T-cell (primary cell): ENCODE measurements at places on chromosomes 2 and 18. TPM values are rescaled to one million over a fixed set of nuclear protein-coding genes. Genes with fewer than 3 reads are reported as not detected.
A peak's percentile ranks its signal among the peaks of the same experiment; 100 is the strongest.

DNA sequence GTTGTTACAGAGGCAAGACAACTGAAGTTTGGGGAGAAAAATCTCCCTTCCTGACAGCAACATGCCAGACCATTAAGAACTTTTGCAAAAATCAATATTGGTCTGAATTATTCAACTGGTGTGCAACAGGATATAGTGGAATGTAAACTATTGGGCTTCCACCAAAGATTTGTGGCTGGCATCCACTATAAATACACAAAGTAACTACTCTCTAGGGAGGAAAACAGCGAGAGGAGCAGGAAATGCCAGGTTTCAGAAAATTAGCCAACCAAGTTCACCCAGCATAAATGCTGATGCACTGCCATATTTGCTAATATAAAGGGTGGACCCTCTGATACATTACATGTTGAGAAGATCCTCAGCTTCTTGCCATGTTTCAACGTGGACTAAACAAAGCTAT lies 267.6 kb upstream of the LYPD1 start:
- H3K27me3 ChIP-seq: no peaks in the 10 kb centered on the region
- no peak for DNase-seq
- no peak overlapping the region for H3K27ac ChIP-seq
- H3K4me1 ChIP-seq: no peaks in the 10 kb centered on the region
- H3K36me3 ChIP-seq: no peaks in the 10 kb centered on the region

DNA sequence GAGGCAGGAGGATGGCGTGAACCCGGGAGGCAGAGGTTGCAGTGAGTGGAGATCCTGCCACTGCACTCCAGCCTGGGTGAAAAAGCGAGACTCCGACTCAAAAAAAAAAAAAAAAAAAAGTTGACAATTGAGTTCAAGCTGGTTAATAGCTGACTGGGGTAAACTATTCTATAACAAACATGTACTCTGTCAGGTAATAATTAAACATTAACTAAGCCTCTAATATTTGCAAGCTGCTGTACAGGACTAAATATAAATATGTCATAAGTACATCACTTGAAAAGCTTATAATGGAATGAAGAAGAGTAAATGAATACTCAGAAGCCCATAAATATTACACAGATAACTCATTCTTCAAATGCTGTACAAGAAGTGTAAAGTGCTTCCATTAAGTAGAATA lies 190.4 kb upstream of the CRIM1 start:
- H3K27me3 ChIP-seq: no peaks in the 10 kb centered on the region
- DNase-seq: no peak
- no peak overlapping the region for H3K27ac ChIP-seq
- H3K4me3 ChIP-seq: no peak overlapping the region
- no peaks in the 10 kb centered on the region for H3K36me3 ChIP-seq

DNA sequence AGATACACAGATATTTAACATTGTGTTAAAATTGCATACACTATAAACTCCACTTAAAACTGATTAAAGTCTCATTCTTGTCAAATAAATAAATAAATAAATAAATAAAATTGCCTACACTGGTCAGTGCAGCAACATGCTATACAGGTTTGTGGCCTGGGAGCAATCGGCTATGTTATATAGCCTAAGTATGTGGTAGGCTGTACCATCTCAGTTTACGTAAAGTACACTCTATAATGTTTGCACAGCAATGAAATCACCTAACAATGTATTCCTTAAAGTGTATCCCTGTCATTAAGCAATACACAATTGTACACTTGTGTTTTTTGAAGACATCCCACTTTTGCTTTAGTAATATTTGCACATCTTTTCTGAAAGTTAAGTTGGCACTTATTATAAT lies 337.7 kb upstream of the SETBP1 start:
- no peaks in the 10 kb centered on the region for H3K36me3 ChIP-seq
- no peak overlapping the region for H3K27ac ChIP-seq
- H3K27me3 ChIP-seq: no peaks in the 10 kb centered on the region

RESP18 gene
- not detected for total RNA-seq

SLC19A3 gene
- not detected for total RNA-seq

DNA sequence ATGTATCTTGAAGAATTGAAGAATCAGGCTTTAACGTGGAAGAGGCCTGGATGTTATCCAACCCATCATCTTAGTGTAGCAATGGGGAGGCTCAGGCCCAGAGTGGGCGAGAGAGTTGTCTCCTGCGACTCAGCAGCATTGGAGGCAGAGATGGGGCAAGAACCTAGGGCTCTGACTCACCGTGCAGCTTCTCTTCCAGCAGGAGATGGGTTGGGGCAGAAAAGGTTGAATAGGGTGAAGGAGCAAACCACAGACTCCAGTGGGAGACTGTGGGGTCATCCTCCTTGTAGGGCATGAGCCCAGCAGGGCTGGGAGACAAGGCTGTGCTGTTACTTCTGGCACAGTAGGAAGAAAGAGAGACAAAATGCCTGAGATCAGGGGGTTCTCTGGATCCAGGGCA lies 1.4 kb downstream of the IL36RN start:
- no peak overlapping the region for H3K4me3 ChIP-seq
- no peak overlapping the region for H3K27ac ChIP-seq
- DNase-seq: no peak
- no peaks in the 10 kb centered on the region for H3K4me1 ChIP-seq
- no peaks in the 10 kb centered on the region for H3K27me3 ChIP-seq

DNA sequence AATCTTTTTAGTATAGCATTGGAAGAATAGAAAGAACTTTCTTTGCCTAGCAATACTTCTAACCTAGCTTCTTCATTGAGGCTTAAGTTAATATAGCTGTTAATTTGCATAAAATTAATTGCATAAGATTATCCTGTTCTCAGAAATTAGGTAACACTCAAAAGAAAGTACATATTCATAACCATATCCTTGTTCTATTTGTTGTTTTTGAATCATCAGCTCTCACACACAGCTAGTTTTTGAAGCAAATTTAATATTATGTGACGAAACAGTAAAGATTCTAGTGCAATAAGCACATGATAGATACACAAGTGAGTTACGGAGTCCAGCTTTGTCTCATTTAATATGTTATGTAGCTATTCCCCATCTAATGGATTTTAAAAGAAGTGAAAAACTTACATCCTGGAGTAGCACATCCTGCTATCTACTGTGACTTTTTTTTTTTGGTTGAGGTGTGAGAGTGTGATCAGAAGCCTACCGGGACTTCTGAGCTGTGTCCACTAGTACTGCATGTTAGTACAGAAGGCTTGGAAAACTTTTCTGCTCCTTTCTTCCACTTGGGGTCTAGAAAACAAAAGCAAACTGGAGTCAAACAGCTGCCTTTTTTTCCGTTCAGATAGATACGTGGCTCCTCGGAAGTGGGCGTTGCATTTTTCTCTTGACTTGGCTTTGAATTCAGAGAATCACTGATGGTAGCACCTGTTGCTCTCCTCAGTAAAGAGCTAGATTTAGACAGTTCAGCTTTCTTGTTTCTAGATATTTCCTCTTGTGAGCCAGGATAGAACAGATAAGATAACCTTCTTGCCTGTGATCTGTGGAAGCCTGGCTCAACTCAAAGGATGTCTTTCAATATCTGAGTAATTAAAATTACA lies 27.2 kb downstream of the KDM3A start:
- no peak for DNase-seq
- H3K27me3 ChIP-seq: no peaks in the 10 kb centered on the region
- H3K27ac ChIP-seq: peak overlapping the region; percentile 49
- peaks cover 89% of the 10 kb centered on the region for H3K36me3 ChIP-seq
- H3K4me1 ChIP-seq: peaks cover 6% of the 10 kb centered on the region
